ENCODE measurements at places on chromosomes 13 and 19.

GRCh38 chr13:51861723-51862300, at the start of gene CCDC70:
Gene CCDC70 (plus strand): TSS chr13:51861969. CDS start chr13:51865412, 3,443 bp downstream.
- no peak for DNase-seq

GRCh38 chr19:46741447-46741846, 4.4 kb upstream of the FKRP start:
- DNase-seq, result no peak

- DNase-seq, result no peak
Measured at GRCh38 chr13:98313922-98314292, 136.8 kb upstream of the RNF113B start.

GRCh38 chr13:73136776-73137175, 78.0 kb downstream of the KLF5 start:
- no peak for DNase-seq

DNA sequence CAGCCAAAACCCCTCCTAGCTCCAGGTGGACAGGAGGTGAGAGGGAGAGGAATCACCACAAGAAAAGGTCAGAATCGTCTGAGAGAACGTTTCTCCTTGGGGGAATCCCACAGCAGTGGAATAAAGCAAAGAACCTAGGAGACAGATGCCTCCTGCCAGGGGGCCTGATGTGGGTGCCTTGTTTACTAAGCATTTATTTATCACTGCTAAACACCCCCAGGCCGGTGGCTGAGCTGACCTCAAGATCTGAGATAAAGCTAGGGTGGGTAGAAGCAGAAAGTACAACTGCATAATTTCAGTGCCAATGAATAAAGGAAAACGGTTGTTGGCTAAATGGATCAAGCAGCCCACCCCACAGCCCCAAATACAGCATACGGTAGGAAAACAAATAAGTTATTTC, 33.9 kb upstream of the ATP11A start:
- DNase-seq, result no peak

- no peak for DNase-seq
Measured at GRCh38 chr13:74166261-74167004, 32.2 kb upstream of the KLF12 start.

GRCh38 chr19:53772943-53773342, 51.2 kb downstream of the NLRP12 start:
- peak; percentile 15 for DNase-seq

- no peak for DNase-seq
Measured at GRCh38 chr19:752652-753517, 2.0 kb downstream of the MISP start.

- DNase-seq, result no peak
Measured at GRCh38 chr13:33275916-33276315, 9.6 kb downstream of the STARD13 start.

- DNase-seq, result no peak
Measured at GRCh38 chr13:40047322-40047771, 391.9 kb downstream of the COG6 start.

DNA sequence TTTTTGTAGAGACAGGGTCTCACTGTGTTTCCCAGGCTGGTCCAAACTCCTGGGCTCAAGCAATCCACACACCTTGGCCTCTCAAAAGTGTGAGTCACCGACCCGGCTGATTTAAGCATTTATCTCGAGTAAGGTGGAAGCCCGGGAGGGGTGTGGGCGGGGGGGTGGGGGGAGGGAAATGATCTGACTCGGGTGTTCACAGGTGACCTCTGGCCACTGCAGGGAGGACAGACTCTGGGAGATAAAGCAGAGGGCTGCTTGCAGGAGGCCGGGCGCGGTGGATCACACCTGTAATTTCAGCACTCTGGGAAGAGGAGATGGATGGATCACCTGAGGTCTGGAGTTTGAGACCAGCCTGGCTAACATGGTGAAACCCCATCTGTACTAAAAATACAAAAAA, 7.9 kb downstream of the DENND1C start:
- no peak for DNase-seq

GRCh38 chr13:97225533-97225932, 3.4 kb downstream of the MBNL2 start:
- no peak for DNase-seq

DNA sequence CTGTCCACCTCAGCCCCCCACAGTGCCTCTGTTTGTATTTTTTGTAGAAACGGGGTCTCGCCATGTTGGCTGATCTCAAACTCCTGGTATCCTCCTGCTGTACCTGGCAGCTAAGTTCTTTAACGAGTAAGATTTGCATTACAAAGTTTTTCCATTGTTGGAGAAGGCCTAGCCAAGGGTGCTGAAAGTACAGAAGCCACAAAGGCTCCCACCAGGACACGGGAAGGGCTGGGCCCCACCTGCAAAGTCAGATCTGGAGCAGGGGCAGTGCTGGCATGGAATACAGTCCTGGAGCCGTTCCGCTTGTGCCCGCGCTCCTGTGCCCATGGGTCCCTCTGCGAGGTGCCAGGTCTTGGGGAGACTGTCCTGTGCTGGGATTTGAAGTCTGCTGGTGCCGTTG, 12.1 kb downstream of the FZR1 start:
- DNase-seq, result no peak

- no peak for DNase-seq
Measured at GRCh38 chr19:3751236-3751635, 10.3 kb downstream of the APBA3 start.

- no peak for DNase-seq
Measured at GRCh38 chr13:20121159-20121525, 39.7 kb downstream of the GJA3 start.

GRCh38 chr13:97285221-97285955, 63.3 kb downstream of the MBNL2 start:
- DNase-seq, result no peak

DNA sequence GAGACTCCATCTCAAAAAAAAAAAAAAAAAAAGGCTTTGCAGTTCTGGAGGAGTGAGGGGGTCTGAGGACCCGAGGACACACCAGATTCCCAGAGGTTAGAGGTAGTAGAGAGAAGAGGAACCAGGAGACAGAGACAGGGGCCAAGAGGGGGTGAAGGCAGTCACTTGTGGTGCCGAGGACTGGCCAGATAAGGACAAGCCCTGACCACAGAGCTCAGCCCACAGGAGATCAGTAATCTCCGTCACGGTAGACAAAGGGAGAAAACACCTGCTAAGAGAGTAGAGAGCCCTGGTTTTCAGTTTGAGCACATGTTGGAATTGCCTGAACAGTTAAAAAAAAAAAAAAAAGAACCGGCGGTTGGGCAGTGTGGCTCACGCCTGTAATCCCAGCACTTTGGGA, 1.7 kb upstream of the PRAM1 start:
- DNase-seq, result no peak

DNA sequence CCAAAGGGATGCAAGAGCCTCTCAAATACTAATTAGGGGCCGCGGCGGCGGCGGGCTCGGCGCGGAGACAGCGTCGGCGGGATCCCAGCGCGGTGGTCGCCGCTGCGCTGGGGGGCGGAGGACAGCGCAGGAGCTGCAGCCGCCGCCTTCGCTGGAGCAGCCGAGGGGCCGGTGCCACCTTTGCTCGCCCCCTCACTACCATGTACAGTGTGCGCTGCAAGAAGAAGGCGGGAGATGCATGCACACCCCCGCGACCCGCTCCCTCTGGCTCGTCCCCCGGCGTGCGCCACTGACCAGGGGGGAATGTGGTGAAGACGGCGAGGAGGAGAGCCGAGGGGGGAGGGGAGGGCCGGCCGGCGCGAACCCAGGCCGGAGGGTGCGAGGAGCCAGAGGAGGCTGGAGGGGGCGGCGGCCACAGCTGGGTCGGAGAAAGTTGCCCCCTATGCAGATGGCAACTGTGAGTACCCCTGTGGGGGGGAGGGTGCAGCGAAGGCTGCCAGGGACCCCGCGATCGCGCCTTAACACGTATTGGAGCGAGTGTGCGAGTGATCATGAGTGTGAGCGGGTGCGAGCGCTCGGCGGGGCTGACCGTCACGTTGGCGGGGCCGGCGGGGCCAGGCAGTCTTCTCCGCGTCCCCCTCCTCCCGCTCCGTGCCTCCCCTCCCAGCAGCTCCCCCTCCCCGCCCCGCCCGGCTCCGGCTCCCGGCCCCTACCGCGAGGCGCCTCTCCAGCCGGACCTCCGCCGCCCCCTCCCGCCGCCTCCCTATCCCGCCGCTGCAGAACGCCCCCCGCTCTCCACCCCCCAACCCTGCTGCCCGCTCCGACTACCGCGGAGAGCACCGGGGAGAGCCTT, 808 bp downstream of the SLITRK5 start:
- DNase-seq, result no peak

DNA sequence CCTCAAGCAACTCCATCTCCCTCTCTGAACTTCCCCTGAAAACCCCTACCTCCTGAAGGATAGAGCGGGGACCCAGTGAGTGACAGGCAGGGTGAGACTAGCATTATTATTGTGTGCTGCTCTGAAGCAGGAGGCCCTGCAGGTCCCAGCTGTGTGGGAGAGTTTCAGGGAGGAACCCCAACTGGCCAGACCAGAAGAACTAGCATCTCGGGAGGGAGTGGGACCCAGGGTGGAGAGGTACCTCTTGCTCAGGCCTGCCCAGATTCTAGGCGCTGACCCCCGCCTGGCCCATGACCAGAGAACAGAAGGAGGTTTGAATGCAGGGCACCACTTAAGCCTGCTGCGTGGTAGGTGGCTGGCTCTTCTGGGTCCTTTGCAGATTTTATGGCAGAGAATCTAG, 5.7 kb upstream of the LYPD3 start:
- no peak for DNase-seq

DNA sequence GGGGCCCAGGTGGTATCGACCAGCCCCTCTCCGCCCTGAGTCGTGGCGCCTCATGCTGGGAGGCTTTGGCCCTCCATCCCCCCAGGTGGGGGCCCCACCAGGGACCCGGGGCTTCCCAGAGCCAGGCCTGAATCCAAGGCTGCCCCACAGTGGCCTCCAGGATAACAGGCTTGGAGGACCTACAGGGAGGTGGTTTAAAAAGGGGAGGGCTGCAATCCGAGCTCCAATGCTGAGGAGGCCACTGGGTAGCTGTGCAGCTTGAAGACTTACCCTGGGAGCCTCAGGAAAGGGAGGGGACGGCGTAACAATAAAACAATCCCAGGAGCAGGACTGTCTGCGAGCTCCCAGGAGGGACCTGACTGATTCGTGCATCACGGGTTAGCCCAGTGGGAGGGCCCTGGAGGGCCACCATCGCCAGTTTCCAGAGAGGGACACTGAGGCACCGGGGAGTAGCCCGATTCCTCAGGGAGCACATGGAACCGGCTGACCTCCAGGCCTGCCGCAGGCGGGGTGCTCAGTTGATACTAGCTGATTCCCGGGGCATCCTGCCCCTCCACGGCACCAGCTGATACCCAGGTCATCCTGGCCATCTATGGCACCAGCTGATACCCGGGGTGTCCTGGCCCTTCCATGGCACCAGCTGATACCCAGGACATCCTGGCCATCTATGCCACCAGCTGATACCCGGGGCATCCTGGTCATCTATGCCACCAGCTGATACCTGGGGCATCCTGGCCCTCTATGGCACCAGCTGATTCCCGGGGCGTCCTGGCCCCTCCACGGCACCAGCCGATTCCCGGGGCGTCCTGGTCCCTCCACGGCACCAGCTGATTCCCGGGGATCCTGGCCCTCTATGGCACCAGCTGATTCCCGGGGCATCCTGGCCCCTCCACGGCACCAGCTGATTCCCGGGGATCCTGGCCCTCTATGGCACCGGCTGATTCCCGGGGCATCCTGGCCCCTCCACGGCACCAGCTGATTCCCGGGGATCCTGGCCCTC, 3.7 kb upstream of the C2CD4C start:
- DNase-seq, result no peak

GRCh38 chr13:73924607-73925006, 209.6 kb downstream of the KLF12 start:
- no peak for DNase-seq

- DNase-seq, result no peak
Measured at GRCh38 chr13:63449550-63449949, 2033.9 kb upstream of the PCDH20 start.

DNA sequence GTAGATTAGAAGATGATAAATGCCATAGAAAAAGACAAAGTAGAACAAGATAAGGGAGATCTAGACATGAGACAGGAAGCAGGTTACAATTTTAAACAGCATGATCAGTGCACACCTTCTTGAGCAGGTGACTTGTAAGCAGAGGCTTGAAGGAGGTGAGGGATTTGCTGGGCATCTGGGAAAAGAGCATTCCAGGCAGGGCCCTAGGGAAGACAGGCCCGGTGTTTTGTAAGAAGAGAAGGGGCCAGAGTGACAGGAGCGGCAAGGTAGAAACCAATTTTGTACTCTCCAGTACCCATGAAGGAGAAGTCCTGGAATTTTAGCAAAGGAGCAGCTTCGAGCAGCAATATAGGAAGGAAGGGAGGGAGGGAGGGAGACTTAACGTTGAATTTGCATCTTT, 296.5 kb downstream of the MZT1 start:
- DNase-seq, result no peak

- DNase-seq, result no peak
Measured at GRCh38 chr19:32189956-32190706, 155.3 kb upstream of the ZNF507 start.

GRCh38 chr19:13831537-13832467, 36.6 kb downstream of the ZSWIM4 start:
- DNase-seq, result no peak

DNA sequence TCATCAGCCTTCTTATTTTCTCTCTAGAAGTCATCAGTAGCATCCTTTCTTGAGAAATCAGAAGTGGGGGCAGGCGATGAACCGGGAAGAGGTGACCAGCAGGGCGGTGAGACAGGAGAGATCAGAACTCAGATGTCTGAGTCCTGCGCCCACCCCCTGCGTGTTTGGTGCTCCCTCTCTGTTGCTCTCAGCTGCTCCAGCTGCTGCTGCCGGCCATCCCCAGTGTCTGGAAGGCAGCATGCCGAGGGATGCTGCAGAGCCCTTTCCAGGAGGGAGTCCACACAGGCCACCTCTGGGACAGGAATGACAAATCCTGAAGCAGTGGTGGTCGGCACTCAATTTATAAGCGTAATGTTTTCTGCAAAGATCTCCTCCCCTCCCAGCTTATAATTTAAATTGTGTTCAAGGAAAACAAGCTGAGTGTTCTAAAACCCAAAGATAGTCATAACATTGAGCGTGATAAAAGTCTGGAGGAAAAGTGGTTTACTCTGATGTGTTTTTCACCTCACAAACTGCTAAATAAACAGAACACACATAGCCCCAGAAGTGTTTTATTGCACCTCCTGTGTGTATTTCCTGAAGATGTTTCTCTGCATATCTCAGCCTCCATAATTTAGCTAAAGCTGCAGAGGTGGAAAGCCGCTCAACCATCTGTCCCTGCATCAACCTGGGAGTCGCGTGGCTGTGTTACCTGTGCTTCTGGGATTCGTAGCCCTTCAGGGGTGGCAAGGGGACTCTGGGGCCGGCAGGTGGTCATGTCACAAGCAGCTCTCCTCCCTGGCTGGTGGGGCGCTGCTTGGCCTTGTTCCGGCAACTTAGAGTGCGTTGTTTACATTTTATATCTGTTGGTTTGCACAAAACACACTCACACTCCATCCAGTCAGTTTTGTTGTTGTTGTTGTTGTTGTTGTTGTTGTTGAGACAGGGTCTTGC, 191.2 kb downstream of the USP12 start:
- no peak for DNase-seq

GRCh38 chr19:53597023-53597422, 34.8 kb upstream of the DPRX start:
- no peak for DNase-seq

DNA sequence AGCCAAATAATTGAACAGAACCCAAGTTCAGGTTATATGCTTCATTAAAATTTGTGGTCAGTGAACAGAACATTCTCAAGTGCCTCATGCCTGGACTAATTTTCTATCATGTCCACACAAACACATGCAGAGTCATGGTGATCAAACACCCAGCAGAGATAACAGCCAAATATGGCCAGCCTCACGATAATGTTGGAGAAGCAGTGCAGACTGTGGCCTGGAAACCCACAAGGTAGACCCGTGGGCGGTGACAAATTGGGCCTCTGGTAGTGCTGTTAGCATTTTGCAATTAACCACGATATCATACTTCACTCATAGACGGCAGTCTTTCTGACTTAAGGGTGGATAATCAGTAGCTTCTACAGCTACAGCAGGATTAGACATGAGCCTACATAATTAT, 35.0 kb upstream of the VWA8 start:
- no peak for DNase-seq
